Activated effector memory CD4-positive, alpha-beta T cell treated with Interleukin-2 at 50 U/mL for 16 hours (primary cell): ENCODE measurements at places on chromosomes 7 and 10.

GRCh38 chr7:26197153-26198115 is 3.1 kb downstream of the HNRNPA2B1 start:
- DNase-seq, result no peak

DNA sequence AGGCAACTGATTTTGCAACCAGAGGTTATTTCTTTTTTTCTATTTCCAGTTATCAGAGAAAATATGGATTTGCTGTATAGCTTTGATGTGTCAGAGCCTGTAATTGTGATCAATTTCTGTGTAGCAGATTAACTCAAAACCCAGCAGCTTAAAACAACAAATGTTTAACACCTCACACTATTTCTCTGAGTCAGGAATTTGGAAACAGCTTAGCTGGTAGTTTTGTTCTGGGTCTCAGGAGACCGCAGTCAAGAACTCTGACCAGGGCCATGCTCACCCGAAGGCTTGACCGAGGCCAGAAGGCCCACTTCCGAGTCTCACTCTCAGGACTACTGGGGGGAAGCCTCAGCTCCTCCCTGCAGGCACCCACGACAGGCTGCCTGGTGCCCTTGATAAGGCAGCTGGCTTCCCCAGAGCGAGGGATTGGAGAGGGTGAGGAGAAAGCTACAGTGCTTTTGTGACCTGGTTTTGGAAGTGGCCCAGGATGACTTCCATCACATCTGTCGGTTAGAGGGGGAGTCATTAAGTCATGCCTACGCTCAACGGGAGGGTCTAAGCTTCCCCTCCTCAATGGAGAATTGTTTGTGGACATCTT is 105.7 kb upstream of the SHH start:
- no peak for DNase-seq

DNA sequence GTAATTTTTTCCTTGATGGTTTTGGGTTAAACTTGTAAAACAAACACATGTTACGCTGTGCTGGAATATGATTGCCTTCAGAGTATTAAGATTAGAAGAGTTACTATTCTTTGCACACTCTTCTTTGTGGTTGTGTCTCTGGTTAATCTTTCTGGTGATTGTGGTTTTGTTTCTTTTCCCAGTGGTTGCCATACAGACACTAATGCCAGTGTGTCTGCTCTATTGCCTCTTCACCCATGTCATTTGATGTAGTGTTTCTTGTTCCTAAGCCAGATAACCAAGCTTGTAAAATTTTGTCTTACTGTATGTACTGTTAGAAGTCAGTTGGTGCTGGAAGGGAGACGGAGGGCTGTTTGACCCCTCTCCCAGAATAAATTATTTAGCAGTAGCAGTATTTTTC is 124.8 kb downstream of the PHTF2 start:
- no peak for DNase-seq

DNA sequence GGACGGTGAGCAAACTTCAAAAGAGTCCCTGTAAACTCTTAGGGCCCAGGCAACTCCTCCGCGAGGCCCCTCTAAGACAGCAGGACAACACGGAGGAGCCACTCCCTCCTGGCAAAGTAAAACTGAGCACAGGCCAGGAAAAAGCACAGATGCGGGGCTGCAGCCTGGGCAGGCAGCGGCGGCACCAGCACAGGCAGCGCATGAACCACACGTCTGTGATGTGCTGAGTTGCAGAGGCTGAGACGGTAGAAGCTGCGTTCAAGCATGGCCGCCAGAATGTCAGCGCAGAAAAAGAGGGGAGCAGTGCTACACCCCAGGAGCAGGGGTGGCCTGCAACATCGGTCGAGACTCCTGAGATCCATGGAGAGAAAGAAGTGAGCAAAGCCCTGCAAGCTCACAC is 46.1 kb upstream of the STK17A start:
- DNase-seq, result no peak

DNA sequence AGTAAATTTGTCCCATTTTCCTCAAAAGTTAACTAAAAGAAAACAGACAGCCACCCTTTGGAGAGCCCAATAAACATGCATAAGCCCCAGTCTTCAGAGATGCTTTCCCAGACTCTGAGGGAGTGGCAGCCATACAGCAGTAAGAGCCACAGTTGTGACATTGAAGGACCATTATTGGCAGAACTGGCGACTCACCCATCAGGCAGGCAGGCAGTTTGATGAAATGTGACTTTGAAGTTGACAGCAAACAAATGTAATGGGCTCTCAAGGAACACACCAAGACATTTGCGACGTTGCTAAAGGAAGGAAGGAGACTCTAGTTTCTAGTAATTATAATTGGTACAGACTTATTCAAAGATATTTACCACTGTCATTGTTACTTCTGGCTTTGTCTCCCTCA is 287.5 kb upstream of the PHYHIPL start:
- DNase-seq, result no peak

DNA sequence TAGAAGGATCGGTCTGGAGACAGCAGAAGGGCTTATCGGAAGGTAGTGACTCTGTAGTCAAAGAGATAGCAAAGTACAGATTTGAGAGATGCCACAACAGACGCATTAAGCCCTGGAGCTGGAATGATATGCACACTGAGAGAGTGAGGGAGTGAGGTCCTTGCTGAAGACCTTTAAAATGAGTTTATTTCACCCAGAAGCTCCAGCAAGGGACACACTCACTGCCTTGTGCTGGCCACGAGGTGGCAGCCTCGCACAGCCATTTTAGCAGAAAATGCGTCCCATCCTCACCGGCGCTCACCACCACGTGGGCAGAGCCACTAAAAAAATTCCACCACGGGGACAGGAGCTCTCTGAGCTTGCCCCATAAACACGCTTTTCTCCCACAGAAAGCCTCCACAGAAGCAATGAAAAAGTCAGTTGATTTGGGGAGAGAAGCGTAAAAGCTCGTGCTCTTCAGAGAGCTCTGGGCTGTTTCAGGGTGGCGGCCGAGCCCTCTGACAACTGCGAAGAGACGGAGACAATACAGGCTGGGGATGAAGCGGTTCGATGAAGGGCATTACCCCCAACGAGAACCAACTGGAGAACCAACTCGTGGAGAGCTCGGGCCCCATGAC is 163.0 kb upstream of the KLF14 start:
- DNase-seq, result peak; percentile 58

GRCh38 chr7:159167139-159167538 is 22.5 kb upstream of the VIPR2 start:
- DNase-seq, result no peak

GRCh38 chr7:80705130-80705781 is 66.8 kb downstream of the CD36 start:
- DNase-seq, result no peak

DNA sequence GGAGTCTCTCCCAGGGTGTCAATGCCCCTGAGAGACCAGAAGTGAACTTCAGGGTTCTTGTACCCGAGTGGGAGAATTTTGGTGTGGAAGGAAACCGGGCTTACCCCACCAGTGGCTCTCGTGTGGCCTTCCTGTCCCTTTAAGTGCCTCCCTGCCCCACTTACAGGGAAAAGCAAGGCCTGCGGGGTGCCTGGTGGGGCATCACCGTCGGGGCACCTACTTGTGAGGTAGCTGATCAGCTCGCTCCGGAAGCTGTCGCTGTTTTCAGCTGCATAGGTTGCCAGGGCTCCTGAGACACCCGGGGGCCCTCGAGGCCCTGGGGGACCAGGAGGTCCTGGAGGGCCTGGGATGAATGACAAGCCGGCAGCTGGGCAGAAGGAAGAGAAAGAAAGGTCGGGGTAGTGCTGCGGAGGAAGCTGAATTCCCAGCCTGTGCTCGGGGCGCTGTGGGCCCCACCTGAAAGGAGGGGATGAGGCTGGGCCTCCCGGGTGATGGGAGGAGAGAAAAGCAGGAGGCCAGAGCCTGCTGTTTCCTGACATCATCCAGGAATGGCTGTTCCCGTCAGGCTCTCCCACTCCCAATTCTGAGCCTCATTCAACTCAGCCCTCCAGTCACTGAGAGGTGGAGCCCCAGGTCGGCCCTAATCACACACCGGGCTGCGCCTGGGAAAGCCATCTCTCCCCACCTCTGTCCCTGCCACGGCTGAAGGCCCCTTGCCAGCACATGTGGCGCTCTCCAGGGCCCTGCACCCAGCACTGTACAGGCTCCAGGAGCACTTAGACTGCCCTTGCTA is 51.1 kb downstream of the COL17A1 start:
- DNase-seq, result no peak

GRCh38 chr7:40753455-40753854 is 618.6 kb downstream of the SUGCT start:
- no peak for DNase-seq

- DNase-seq, result no peak
Observed at GRCh38 chr7:132412435-132412834, 163.8 kb downstream of the PLXNA4 start.

GRCh38 chr10:26931223-26931622 is 70.5 kb upstream of the ABI1 start:
- DNase-seq, result no peak

- DNase-seq, result no peak
Observed at GRCh38 chr10:103640436-103641181, 147.1 kb downstream of the NEURL1 start.

- DNase-seq, result peak; percentile 35
Observed at GRCh38 chr10:34637418-34637911, 177.6 kb downstream of the PARD3 start.

DNA sequence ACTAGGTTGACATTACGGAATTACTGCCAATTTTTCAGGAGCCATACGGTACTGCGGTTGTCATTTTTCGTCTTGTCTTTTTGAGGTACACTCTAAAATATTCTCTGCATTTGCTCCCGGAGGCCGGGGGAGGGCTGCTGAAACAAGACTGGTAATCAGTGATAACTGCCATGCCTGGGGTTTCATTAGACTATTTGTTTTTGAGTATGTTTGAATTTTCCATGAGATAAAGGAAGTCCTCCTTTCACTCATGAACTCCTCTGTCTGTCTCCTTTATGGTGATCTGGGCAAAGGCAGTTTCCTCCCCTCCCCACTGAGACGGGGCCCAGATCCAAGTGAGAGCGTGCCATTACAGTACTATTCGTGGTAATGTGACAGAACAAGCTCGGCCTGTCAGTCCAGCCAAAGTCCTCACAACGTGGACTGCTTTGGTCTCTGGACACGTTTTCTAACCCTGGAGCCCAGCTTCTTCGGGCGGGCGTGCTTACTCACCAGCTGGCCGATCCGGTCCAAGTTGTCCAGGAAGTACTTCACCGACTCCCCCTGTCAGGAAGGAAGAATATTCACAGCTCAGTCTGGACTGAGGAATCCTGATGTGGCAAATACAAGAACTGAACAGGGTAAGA is 45.1 kb downstream of the AMZ1 start:
- DNase-seq, result no peak

DNA sequence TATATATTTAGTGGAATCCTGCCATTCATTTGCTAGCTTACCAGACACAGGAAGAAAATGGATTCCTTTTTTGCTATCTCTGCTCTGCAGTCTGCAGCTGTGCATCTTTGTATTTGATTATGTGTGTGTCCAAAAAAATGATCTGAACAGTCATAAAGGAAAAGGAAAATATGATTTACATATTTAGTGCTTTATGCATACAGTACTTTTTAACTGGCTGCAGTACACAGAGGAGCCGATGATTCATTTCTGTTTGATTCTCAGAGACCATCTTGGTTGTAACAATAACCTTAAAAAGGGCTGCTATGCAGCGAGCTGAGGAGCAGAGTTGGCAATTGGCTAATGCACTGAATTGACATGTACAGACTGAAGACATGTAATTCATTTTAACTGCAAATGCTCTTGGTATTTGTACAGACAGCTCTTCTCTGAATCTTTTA is 151.3 kb upstream of the FZD1 start:
- no peak for DNase-seq

- DNase-seq, result no peak
Observed at GRCh38 chr10:122376364-122376961, 2.0 kb downstream of the PLEKHA1 start.

GRCh38 chr10:1609648-1609970 is 127.7 kb downstream of the ADARB2 start:
- DNase-seq, result no peak

DNA sequence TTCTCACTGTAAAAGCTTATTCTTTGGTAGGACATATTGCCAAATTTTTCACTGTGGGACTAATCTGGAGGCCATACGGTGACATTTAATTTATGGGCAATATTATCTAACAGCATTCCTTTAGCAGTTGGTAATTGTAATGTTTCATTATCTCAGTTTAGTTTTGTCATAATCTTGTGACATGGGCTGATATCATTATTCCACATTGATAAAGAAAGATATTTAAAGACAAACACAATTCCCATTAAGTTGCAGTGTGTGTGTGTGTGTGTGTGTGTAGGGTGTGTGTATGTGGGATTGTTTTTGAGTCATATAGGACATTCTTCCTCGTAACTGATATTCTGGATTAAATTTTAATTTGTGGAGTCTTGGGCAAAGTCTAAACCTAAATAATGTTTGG is 238.5 kb downstream of the PRKG1 start:
- DNase-seq, result no peak

DNA sequence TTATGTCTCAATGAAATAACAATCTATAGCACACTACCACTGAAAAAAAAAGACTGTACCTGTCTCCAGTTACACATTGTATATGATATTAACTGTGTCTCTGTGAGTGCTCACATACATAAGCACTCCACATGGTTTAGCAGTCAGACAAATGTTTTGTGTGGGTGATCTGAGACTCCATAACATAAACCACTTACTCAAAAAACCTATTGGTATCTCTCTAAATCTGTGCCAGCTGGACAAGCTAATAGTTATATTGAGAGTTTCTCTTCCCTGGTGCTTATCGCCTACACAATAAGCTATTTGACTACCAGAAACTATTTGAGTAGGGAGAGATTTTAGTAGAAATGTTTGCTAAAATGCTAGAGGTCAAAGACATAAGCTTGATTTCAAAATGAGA is 190.1 kb upstream of the AGR3 start:
- no peak for DNase-seq

- no peak for DNase-seq
Observed at GRCh38 chr7:4015996-4016395, 666.1 kb upstream of the FOXK1 start.

GRCh38 chr10:112875476-112876267 is 74.4 kb upstream of the TCF7L2 start:
- no peak for DNase-seq

DNA sequence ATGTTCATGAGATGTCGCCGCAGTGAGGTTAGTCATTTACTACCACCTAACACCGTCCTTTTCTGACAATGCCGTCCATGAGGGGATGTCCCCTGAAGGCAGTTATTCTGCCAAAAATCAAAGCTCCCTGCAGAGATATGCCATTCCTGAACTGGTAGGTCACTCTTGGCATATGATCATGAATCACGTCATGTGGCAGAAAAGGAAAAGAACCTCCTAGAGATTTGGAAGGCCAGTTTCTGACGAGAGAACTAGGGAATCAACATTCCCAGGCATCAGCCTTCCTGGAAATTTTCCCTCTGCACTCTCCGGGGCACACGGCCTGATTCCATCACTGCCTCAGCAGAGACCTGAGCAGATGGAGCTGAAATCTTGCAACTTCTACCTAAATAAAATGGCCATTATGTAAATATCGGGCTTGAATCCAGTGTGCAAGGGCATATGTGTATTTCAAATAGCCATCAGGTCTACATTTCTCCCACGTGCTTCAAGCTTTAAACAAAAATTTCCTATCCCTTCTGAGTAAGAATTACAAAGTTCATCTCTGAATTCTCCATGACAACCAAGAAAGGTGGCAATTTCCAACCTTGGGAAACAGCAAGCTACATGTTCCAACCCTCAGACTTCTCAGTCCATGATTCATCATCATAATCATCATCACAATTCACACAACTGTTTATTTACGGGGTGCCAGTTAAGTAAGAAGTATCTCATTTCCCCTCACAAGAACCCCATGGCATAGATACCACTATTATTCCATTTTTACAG is 46.5 kb downstream of the AMPH start:
- no peak for DNase-seq
